ENCODE measurements at places on chromosomes 12 and 14. TPM values are rescaled to one million over a fixed set of nuclear protein-coding genes. Genes with fewer than 3 reads are reported as not detected.

DNA sequence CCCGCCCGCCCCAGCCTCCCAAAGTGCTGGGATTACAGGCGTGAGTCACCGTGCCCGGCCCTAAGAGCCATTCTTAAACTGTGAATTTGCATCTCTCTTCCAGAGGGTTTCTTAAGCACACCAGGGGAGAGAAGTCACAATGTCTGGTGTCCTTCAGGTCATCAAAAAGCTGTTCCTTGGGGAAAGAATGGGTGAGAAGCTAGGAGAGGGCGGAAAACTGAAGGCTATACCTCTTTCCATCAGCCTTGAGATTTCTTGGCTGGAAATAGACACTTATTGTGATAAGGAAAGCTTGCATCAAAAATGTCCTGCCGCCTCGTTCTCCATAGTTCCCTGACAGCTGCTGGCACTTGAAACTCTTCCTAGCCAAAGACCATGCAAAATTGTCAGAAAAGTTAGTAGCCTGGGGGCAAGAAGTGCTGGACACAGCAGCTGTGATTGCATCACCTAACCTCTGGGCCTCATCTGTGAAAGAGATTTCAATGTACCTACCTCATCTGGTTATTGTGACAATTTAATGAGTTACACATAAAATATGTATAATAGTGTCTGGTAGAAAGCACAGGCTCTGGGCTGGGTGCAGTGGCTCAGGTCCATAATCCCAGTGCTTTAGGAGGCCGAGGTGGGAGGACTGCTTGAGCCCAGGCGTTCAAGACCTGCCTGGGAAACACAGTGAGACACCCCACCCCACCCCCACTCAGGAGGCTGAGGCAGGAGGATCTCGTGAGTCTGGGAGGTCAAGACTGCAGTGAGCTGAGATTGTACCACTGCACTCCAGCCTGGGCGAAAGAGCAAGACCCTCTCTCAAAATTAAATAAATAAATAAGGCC is 9.7 kb upstream of the UBC start:
- no peak for DNase-seq

DNA sequence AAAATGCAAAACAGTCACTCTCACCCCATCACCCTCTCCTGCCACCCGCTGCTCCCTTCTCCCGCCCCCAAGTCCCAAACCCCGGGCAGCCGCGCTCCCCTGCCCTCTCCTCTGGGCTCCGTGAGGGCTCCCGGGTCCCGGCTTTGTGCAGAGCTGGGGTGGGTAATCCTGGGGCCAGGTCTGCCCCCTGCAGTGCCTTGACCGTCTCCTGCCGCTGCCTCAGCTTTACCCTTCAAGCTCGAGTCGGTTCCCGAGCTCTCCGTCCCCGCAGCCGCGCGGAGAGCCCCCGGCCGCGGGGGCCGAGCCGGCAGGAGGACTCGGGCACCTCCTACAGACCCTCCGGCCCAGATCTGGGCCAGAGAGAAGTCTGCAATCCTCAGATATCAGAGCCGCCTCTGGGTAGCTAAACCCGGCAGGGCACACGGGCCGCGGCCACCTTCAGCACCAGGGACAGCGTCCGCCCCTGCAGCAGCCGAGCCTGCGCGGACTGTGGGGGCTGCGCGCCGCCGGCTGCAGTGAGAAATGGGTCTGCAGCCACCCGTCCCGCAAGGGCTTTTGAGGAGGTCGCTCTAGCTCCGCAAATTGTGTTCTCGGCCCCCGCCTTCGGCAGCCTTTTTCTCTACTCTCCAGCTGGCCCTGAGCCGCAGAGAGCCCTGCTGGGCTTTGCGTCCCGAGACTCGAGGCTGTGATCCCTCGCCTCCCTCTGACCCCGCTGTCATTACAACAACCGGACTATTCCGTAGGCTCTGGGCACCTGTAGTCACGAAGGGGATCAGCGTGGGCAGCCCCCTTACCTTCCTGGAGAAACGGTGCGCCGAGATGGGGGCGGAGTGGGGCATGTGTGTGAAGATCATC is 1.2 kb downstream of the PRMT8 start:
- DNase-seq = peak; percentile 66

GRCh38 chr14:34470319-34470718 is 8.3 kb upstream of the SPTSSA start:
- no peak for DNase-seq

DNA sequence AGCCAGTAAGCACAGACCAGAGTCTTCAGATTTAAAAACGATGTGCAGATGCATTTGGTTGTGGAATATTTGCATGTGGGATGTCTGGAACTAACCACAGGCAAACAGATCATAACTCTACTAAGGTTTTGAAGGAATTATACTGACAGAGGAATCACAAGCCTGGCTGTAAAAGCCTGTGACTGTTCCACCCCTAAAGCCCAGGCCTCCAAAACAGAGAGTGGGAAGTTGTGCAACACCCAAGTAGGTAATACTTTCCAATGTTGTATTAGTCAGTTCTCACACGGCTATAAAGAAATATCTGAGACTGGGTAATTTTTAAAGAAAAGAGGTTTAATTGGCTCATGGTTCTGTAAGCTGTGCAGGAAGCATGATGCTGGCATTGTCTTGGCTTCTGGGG is 68.1 kb upstream of the DCD start:
- no peak for DNase-seq

GRCh38 chr14:39860596-39861228 is 428.5 kb upstream of the FBXO33 start:
- DNase-seq = no peak

The RFX4 gene
- total RNA-seq = not detected

The COX8C gene
- total RNA-seq = not detected

The TUNAR gene
- total RNA-seq = not detected

The MAP3K12 gene
- 25.5 TPM for total RNA-seq

DNA sequence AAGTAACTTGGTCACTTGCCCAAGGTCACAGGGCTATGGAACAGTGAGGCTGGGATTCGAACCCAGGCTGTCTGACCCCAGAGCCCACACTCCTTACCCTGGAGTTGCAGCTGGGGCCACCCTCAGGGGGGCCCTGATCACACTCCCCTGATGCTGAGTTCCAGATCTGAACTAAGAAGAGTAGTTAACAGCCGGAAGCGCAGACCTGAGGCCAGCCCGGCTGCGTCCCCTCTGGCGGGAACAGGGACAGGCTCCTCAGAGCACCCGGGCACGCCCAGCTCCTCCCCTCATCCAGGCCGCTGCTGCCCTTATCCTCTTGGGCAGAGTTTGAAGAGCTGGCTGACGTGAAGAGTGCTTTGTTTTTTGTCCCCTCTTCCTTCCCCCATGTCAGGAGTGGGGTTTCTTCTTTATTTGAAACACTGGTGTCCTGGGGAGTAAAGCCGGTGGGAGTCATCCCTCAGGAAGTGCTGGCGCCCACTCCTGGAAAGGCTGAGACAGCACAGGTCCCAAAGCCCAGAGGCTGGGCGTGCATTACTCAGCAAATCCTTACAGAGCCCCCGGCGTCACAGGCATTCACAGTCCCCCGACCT is 8.7 kb downstream of the PHB2 start:
- DNase-seq = no peak

- no peak for DNase-seq
Measured at GRCh38 chr14:71142375-71143038, 235.2 kb downstream of the PCNX1 start.

DNA sequence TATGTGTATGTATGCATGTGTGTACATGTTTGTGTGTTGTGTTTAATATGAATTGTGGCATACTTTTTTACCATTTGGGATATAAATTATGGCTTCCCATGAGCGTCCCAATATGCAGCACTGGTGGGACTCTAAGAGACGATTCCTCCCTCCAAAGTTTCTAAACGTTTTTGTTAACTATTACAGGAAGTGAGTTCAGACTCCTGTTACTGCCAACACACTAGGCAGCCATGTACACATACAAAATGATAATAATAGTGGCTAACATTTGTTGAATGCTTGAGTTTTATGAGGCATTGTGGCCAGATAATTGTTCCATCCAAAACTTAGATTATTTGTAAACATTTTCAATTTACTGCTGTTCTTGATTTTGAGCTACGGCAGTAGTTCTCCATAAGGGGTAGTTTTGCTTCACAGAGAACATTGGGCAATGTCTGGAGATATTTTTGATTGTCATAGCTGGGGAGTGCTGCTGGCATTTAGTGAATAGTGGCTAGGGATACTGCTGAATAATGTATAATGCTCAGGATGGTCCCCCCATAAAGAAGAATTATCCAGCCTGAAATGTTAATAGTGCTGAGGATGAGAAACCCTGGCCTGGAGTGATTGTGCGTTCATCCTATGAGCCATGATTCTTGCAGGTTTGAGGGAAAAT is 45.1 kb downstream of the ARID2 start:
- DNase-seq = no peak

DNA sequence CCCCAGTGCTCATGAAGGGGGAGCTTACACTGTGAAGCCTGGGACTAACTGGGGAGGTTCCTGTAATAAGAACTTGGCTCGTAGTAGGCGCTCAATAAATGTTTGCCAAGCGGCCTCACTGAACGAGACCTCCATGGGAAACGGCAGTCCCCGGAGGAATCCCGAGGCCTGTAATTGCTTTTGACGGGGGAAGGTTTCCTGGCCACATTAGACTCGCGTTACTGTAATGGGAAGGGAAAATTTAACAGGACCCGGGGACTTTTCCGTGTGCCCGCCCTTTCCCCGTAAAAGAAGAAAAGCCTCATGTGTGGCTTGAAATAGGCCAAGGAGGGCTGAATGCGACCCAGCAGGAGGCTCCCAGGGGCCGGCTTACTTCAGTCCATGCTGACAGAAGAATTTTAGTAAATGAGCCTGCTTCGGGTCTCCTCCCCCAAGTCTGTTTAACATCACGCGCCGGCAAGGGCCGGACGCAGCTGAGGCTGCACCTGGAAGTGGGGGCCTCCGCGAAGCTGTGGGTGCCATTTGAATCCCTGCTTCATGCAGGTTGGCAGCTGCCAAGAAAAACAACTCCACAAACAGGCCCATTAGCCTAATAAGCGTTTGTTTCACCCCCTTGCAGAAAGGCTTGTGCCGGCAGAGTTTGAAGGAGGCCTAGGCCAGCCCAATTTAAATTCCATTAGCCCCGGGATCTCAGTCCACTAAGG is 39.8 kb upstream of the PWP1 start:
- no peak for DNase-seq

The SERPINA3 gene
- total RNA-seq = not detected

GRCh38 chr12:104719700-104720338 is 238.3 kb downstream of the SLC41A2 start:
- DNase-seq = peak; percentile 16

DNA sequence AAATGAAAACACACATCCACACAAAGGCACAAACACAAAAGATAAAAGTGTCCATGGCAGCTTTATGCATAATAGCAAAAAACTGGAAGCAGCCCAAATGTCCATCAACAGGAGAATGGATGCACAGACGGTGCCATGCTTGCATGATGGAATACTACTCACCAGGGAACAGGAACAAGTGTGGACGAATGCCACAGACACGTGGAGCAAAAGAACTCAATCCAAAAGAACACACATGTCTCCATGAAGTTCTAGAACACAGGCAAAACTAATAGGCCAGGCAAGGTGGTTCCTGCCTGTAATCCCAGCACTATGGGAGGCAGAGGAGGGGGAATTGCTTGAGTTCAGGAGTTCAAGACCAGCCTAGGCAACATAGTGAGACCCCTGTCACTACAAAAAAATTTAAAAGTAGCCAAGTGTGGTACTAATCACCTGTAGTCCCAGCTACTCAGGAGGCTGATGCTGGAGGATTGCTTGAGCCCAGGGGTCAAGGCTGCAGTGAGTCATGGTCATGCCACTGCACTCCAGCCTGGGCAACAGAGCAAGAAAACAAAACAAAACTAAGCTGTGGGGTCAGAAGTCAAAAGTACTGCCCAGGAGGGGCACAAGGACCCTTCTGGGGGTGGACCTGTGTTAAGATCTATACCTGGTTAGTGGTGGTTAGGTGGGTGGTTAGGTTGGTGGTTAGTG is 7.3 kb upstream of the TMEM119 start:
- DNase-seq = no peak

GRCh38 chr12:102955926-102956737 is 1.3 kb upstream of the ASCL1 start:
- DNase-seq = no peak

DNA sequence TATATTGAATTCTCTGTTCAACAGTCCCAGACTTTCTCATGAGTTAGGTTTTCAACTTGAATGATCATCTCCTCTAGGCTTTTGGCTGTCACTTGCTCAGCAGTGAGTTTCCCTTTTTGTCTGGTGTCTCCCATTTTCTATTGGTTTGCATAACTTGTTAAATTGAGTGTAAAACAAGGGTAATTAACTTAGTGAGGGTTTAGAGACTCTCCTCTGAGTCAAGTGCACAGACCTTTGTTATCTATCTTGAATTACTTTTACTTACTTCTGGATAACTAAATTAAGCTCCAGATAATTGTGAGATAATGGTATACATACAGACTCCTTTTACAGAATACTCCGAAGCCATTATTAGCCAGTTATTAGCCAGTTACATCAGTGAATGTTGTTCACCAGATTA is 22.0 kb downstream of the MLXIP start:
- no peak for DNase-seq

- DNase-seq = no peak
Measured at GRCh38 chr12:62760779-62761178, 174.2 kb downstream of the PPM1H start.

DNA sequence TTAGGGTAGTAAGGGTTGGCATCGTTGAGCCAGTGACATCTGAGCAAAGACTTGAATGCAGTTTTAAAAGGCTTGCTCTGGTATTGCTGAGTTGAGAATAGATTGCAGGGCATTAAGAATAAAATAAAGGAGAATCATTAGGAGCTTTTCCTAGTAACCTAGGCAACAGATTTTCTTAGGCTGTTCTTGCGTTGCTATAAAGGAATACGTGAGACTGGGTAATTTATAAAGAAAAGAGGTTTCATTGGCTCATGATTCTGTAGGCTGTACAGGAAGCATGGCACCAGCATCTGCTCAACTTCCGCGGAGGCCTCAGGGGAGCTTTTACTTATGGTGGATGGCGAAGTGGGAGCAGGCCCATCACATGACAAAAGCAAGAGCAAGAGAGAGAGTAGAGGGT is 97.4 kb downstream of the RAD51B start:
- no peak for DNase-seq

The OR6C2 gene
- not detected for total RNA-seq

- DNase-seq = peak; percentile 24
Measured at GRCh38 chr12:28253161-28253641, 62.9 kb downstream of the CCDC91 start.

- no peak for DNase-seq
Measured at GRCh38 chr12:28898038-28898437, 251.0 kb upstream of the FAR2 start.

- DNase-seq = no peak
Measured at GRCh38 chr14:94921456-94921855, 151.5 kb upstream of the GSC start.

The KLRD1 gene
- total RNA-seq = 82.5 TPM

The MYF5 gene
- not detected for total RNA-seq

DNA sequence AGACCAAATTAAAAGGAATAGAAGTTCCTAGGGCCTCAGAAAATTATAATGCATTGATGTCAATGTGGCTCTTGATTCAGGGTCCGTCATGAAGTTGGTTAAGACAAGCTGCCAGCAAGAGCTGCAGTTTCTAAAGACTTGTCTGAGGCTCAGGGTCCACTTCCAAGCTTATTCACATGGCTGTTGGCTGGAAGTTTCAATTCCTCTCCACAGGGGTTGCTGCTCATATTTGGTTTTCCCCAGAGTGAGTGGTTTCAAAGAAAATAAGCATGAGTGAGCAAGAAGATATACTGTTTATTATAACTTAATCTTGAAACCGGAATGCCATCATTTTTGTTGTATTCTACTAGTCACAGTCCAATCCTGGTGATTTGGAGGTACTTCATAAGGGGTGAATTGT is 1247.4 kb downstream of the LRFN5 start:
- no peak for DNase-seq

GRCh38 chr12:92615703-92616102 is 87.1 kb upstream of the PLEKHG7 start:
- no peak for DNase-seq

The TMEM233 gene
- not detected for total RNA-seq

- no peak for DNase-seq
Measured at GRCh38 chr14:22460461-22461195, 128.4 kb downstream of the DAD1 start.
